ENCODE measurements at places on chromosomes 11 and 22.

DNA sequence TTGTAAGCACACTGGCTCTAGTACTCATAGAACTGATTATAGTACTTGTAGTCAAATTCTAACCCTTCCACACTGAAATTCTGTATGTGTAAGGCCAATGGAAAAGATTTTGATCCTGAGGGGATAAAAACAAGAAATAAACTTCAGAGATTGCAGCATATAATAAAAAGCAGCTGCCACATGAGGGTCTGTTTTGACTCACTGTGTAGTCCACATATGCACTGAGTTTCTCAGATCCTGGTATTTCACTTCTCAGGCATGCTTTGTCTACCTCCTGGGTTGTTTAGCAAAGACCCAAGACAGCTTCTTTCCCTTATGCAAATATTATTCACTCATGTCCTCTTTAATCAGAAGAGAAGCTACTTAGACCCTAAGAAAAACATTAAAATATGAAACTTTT lies 71.1 kb upstream of the SLC5A12 start:
- no peak for DNase-seq

DNA sequence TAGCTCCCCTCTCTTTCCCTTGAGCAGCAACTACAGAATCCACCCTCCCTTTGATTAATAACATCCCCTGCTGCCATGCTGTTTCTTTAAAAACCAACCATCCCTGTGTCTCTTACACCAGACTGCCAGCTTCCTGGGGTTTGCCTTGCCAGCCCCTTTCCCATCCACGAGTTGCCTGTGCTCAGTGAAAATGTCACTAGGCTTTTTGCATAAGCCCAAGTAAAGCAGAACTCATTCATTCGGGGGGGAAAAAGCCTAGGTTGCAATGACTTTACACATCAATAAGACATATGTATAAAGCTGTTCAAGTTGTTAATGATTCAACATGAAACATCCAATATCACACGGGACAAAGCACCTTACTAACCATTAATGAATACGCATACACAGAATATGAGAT lies 398.7 kb downstream of the OPCML start:
- DNase-seq, result no peak

DNA sequence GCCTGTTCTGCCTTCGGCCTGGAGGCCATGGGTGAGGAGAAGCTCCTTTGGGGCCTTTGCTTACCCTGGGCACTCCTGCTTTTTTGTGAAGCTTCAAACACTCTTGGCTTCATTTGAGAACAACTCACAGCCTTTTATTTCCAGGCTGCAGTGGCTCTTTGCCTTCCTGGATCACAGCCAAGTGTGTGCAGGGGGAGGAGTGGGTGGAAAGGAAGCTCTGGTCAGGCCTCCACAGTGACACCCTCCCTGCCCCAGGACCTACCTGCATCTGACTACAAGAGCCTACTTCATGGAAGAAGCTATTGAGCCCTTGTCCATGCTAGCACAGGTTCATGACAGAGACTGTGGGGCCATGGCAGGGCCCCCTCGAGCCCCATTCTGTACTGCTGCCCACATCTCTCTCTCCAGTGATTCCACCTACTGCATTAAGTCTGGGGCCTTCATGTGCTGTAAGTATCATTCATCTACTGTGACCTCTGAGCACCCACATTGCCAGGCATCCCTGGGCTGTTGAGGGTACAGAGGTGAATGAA lies 52.3 kb downstream of the GAB4 start:
- DNase-seq, result no peak

DNA sequence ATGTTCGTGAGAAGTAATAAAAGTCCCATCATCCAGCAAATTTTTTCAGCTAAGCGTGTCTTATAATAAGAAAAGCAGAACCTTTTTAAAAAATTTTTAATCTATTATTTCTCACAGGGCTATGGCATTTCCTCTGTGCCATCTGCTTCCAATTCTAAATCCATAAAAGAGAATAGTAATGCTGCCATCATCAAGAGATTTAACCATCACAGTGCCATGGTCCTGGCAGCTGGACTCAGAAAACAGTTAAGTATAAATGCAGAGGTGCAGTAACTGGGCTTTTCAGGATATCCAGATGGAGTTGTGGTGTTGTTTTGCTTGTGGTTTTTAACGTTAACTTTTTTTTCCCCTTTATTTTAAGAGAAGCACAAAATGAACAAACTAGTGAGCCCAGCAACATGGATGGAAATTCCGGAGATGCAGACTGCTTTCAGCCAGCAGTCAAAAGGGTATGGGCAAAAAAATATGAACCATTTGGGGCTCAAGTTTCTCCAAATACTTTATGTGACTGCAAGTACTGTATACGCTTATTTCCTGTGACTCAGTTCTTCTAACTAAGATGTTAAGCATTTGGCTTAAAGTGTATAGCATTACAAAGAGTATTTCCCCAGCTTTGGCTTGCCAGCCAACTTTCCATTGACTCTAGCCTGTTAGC lies 25.2 kb downstream of the GTF2H1 start:
- no peak for DNase-seq

GRCh38 chr22:36065462-36065774 lies 36.8 kb upstream of the RBFOX2 start:
- DNase-seq, result no peak

DNA sequence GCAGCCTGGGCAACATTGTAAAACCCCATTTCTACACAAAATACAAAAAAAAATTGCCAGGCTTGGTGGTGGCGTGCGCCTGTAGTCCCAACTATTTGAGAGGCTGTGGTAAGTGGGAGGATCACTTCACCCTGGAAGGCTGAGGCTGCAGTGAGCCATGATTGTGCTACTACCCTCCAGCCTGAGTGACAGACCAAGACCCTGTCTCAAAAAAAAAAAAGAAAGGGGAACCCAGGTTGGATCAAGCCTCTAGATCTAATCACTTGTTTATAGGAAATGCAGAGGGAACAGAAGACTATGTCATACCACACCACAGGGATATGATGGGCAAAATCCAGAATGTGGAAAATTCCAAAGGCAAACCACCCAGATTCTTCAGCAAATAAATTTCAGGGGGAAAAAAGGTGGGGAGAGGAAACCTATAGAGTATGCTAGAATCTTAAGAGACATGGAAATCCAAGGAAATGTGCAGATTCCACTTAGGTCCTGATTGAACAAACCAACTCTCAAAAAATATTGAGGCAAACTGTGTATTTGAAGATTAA lies 16.5 kb upstream of the MALAT1 start:
- no peak for DNase-seq

DNA sequence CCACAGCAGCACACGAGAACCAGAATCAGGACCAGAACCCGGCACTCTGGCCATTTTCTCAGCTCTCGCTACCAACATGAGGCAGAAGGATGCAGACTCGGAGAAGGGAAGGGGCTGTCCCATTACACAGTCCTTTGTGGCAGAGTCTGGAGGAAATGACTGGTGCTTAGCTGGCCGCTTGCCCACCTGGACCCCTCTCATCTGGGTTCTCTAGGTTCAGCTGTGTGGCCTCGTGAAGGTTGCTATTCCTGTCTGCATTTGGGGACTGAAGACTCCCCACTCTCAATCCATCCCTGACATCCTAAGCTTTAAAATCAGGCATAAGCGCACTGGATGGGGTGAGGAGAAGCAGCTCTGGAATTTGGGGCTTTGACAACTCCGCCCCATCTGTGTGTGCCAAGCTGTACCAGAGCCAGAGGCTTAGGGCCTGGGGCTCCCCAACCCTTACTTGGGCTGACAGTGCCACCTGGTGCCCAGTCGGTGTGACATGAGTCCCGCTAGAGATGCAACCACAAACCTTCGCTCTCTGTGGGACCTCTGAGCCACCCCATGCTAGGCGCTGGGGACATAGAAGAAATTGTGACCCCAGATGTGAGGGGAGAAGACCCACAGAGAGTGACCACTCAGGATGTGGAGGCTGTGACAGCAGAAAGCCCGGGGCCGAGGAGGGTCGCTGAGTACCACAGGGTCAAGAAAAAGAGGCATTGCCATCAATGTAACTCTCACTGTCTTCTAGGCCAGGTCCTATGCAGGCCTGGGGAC lies 35.8 kb upstream of the FCHSD2 start:
- peak; percentile 63 for DNase-seq

GRCh38 chr11:68854273-68854958 lies 12.7 kb upstream of the CPT1A start:
- DNase-seq, result no peak

- no peak for DNase-seq
Measured at GRCh38 chr11:134581966-134582769, 170.1 kb upstream of the B3GAT1 start.

- no peak for DNase-seq
Measured at GRCh38 chr11:12684315-12684714, 10.1 kb downstream of the TEAD1 start.

- DNase-seq, result no peak
Measured at GRCh38 chr11:46229230-46229629, 48.2 kb upstream of the CREB3L1 start.
